Pancreas (tissue), 10 donors: ENCODE measurements at places on chromosomes 1 and 21. TPM values are rescaled to one million over a fixed set of nuclear protein-coding genes. Genes with fewer than 3 reads are reported as not detected.
A peak's percentile ranks its signal among the peaks of the same experiment; 100 is the strongest.

The MCOLN3 gene
- 5.1 TPM for total RNA-seq

The AHCYL1 gene
- 44.5 TPM for total RNA-seq

DNA sequence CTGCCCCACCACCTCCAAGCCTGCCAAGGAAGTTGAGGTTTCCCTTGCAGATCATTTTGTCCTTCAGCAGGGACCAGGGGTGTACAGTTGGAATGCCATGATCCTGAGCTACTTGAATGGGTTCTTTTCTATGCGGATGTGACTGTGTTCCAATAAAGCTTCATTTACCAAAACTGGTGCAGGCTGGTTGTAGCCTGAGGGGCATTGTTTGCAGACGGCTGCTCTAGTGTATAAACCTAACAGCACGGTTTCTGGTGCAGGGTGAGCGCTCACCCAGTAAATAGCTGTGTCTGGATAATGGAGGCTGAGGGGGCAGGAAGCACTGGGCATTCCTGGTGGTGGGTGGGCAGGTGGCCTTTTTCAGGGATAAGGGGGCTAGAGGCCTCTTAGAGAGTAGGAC, 72.7 kb upstream of the ACTL8 start:
- peaks cover 8% of the 10 kb centered on the region for H3K36me3 ChIP-seq
- H3K27ac ChIP-seq = no peak overlapping the region
- no peak for DNase-seq

DNA sequence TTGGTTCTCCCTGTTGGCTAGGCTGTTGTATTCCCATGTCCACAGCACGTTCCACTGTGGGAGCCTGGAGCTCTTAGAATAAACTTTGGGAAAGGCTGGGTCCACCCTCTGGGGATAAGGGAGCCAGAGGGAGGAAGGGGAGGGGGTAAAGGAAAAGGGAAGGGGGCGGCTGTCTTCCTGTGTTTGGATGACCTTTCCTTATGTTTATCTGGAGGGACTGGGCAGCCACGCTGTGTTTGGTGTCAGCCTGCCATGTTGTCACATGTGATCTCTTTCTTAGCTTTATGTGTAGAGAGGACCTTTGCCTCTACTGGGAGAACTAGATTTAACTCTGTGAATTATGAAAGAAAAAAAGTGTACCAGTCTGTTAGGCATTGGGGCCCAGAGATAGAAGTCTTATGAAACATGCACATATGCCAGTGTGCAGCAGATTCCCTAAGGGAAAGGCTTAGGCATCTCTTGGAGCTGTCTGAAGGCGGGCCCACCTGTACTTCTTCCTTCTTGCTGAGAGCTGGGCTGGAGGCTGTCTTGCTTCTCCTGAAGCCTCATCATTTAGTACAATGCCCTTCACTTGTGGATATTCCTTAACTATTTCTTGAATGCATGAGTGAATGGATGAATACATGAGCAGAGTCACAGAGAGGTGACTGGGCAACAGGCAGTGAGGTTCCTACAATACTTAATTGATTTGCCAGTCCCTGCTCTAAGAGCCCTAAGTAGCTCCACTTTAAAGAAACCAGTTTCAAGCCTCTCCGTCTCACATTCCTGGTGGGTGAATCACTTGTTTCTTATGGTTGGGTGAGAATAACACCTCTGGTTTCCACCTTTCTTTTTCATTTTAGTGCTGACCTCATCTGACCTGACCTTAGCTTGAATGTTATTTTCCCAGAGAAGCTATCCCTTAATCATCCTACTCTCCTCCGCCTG, 62.5 kb upstream of the ARHGAP29 start:
- H3K27me3 ChIP-seq = no peaks in the 10 kb centered on the region
- H3K27ac ChIP-seq = no peak overlapping the region
- no peak overlapping the region for H3K4me3 ChIP-seq
- no peaks in the 10 kb centered on the region for H3K36me3 ChIP-seq

The EDARADD gene
- 4.0 TPM for total RNA-seq

The MTARC2 gene
- total RNA-seq = 14.8 TPM

- H3K4me1 ChIP-seq = no peaks in the 10 kb centered on the region
- no peak overlapping the region for H3K27ac ChIP-seq
These were observed 716.9 kb downstream of the ADGRL2 start for GRCh38 chr1:82517586-82517985.

DNA sequence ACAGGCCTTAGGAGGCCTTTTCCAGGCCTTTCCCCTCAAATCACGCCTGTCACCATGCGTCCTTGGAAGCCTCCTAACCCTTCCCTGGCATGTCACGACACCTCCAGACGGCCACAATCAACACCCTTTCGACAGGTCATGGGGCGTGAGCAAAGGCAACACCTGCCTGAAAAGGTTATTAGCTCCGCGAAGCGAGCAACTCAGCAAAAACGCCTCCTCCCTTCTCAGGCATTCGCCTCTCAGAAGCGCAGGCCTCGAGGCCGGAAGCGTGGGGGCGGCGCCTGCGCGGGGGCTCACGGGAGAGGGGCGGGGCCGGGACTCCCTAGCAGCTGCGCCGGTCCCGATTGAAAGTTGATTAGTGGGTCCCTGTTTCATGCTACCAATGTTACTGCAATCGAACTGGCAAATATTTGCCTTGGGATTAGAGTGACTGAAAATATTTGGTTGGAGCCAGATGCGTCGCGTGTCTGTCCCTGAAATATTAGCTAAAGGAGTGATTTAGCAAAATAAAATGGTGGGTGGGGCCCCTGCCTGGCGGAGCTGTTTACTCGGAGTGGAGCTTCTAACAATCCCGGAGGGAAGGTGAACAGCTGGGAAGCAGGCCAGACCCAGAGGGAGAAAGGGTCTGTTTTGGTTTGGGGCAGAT, 44.9 kb downstream of the GFI1 start:
- H3K4me3 ChIP-seq = peak overlapping the region; percentile 43
- H3K27ac ChIP-seq = no peak overlapping the region
- H3K4me1 ChIP-seq = no peaks in the 10 kb centered on the region
- peak; percentile 89 for DNase-seq
- H3K36me3 ChIP-seq = no peaks in the 10 kb centered on the region

GRCh38 chr1:114561333-114561732, 20.1 kb downstream of the BCAS2 start:
- H3K4me1 ChIP-seq = no peaks in the 10 kb centered on the region
- no peaks in the 10 kb centered on the region for H3K27me3 ChIP-seq

GRCh38 chr1:151147132-151147503, 687 bp upstream of the SEMA6C start:
- H3K27ac ChIP-seq = no peak overlapping the region
- H3K36me3 ChIP-seq = no peaks in the 10 kb centered on the region
- H3K4me3 ChIP-seq = peak overlapping the region; percentile 73
- no peaks in the 10 kb centered on the region for H3K4me1 ChIP-seq
- no peaks in the 10 kb centered on the region for H3K27me3 ChIP-seq

The FAM3B gene
- 142 TPM for total RNA-seq

DNA sequence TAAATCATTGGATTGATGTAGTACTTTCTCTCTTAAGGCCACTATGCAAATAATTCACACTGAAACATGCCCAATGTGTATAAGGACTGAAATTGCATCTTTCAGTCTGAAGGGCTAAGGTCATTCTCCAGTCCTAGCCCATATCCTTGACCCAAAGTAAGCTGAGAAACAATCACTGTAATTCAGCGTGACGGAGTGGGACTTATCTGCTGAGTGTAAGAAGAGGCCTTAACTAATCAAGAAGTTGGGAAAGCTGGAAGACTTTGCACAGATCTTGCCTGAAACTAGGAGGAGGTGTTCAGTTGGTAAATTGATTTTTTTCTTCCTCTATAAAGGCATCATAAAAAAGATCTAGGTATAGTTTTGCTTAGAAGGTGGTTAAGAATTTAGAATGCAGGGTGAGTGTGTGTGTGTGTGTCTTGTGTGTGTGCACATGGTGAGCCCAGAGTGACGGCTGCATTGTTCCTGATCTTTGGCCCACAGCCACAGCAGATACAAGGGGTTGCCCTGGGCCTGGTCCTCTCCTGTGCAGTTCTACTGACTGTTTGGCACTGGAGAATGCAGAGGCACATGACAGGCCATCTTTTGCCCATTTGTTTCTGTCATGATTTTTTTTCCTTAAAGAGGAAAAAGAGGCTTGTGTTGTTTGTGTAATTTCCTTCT, 13.3 kb upstream of the PPP2R5A start:
- no peaks in the 10 kb centered on the region for H3K27me3 ChIP-seq
- H3K4me1 ChIP-seq = peaks cover 10% of the 10 kb centered on the region
- no peaks in the 10 kb centered on the region for H3K36me3 ChIP-seq
- no peak overlapping the region for H3K4me3 ChIP-seq
- DNase-seq = no peak

The LCE2A gene
- not detected for total RNA-seq

The PTPRU gene
- total RNA-seq = 13.8 TPM

The LCE1D gene
- total RNA-seq = not detected

DNA sequence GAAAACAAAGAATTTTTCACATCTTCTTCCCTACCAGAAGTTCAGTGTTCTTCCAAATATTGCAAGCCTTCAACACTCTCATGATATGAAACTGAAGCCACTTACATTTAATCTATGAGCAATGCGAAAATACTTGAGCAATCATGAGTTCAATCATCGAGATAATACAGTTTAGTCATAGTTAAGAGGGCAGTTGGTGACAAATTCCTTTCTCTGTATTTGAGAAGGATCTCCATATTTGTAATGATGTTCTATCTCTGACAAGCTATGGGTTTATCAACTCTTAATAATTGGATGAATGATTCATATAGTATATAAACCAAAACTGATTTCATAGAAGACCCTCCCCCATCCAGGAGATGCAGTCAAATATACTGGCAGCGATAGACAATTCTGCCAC, 29.7 kb upstream of the PYHIN1 start:
- H3K4me3 ChIP-seq = no peak overlapping the region
- no peak for DNase-seq
- no peaks in the 10 kb centered on the region for H3K36me3 ChIP-seq

DNA sequence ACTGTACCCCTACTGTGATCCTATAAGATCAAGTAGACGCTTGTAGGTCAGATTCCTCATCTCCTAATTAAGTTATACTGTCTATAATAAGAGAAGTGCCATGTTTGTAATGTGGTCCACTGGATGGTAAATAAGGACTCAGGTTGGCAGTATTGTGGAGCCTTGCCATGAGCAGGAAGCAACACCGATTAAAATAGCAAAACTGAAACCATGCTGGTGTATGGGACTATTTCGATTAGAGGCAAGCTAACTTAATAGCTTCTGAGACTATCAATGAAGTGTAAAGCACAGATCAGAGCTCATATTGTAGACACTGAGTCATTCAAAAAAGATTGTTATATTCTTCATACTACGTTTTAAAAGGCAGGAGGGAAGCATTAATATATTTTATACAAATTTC, 348.8 kb downstream of the HHAT start:
- H3K27ac ChIP-seq = no peak overlapping the region
- no peak overlapping the region for H3K4me3 ChIP-seq
- H3K36me3 ChIP-seq = no peaks in the 10 kb centered on the region
- no peaks in the 10 kb centered on the region for H3K4me1 ChIP-seq
- DNase-seq = no peak

DNA sequence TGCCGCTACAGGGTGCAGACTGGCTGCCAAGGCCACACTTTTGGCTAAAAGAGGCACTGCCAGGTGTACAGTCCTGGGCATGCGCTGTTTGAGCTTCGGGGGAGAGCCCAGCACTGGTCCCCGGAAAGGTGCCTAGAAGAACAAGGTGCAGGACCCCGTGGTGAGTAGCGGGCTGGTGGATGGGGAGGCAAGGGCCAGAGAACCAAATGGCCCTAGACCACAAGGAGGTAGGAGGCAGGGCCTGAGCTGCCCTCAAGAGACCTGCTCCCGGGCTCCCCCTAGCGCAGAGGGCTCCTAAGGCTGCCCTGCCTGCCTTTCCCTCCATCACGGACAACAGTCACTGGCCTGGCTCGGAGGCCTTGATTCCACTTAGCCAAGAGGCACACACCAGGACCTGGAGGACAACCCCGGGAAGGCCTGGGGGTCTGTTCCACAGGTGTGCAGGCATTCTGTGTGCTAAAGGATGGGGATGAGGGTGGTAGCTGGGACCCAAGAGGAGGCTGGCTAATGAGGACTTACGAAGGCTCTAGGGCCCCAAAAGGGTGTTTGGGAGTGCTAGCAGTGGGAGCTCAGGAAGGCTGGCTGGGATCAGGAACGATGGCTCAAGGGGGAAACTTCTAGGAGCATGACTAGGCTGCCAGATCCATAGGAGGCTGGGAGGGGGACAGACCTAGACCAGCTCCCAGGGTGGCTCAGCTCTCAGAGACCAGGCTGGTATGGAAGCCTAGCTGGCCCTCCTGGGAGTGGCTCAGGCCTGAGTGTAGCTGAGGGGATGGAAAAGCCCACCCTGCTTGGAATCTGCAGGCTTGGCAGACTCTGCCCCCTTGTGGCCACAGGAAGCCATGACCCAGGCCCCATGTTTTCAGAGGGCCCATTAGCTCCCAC, 742 bp downstream of the ARTN start:
- peak; percentile 84 for DNase-seq
- H3K36me3 ChIP-seq = no peaks in the 10 kb centered on the region
- peaks cover 6% of the 10 kb centered on the region for H3K4me1 ChIP-seq
- no peak overlapping the region for H3K4me3 ChIP-seq

The TUFT1 gene
- total RNA-seq = 16.1 TPM

GRCh38 chr1:228321435-228321834, 85.2 kb downstream of the TRIM11 start:
- DNase-seq = no peak
- H3K36me3 ChIP-seq = no peaks in the 10 kb centered on the region
- H3K27ac ChIP-seq = no peak overlapping the region
- H3K4me3 ChIP-seq = no peak overlapping the region

The DMBX1 gene
- not detected for total RNA-seq

DNA sequence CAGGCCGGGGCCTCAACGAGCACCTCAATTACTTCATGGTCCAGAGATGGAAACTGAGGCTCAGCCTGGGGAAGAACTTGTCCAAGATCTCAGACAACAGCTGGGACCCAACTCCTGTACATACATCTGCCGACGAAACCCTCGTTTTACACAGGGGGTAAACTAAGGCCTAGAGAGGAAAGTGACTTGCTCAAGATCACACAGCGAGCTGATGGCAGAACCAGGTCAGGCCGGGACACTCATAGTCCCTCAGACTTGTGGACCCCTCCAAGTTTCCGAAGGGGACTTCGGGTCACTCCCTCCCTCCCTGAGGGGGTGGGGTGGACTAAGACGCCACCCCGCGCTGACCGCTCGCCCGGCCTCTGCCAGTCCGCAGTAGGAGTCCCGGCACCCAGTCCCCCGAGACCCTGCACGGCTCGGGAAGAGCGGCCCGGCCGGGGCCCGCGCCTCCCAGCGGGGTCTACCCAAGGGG, 430 bp downstream of the WASF2 start:
- H3K36me3 ChIP-seq = no peaks in the 10 kb centered on the region
- H3K27ac ChIP-seq = peak overlapping the region; percentile 100
- no peaks in the 10 kb centered on the region for H3K4me1 ChIP-seq
- peak overlapping the region; percentile 100 for H3K4me3 ChIP-seq

The CBR1 gene
- 12.5 TPM for total RNA-seq
